ENCODE measurements at places on chromosomes 16 and 17.

DNA sequence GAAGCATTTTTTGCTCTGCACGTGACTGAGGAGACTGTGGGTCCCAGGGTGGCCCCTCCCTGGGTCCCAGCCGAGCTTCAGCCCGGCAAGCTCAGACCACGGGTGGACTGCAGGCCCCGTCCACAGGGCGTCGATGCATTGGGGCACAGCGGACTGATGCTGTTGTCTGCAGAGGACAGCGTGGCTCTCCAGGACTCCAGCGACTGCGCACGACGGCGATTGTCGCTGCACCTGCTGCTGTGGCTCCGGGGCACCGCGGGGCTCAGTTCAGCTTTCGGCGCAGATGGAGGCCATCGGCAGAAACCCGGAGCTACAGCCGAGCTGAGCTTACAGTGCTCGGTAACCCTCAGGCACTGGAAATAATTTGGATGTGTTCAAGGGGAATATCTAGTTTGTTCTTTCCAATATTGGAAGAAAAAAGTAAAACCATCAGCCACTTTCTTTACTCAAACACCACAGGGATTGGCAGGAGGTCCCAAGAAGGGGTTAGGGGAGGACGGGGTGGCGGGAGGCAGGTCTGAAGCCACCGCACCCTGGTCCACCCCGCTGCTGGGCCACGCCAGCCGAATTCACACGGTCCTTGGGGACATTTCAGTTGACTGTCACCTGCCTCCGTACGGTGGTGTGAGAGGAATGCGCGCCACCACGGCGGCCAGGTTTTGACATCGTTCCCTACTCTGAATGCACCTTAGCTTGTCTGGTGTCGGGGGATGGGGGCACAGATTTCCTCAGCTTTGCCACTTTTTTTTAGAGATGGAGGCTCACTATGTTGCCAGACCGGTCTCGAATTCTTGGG is 88.7 kb upstream of the RPH3AL start:
- no peak for DNase-seq

DNA sequence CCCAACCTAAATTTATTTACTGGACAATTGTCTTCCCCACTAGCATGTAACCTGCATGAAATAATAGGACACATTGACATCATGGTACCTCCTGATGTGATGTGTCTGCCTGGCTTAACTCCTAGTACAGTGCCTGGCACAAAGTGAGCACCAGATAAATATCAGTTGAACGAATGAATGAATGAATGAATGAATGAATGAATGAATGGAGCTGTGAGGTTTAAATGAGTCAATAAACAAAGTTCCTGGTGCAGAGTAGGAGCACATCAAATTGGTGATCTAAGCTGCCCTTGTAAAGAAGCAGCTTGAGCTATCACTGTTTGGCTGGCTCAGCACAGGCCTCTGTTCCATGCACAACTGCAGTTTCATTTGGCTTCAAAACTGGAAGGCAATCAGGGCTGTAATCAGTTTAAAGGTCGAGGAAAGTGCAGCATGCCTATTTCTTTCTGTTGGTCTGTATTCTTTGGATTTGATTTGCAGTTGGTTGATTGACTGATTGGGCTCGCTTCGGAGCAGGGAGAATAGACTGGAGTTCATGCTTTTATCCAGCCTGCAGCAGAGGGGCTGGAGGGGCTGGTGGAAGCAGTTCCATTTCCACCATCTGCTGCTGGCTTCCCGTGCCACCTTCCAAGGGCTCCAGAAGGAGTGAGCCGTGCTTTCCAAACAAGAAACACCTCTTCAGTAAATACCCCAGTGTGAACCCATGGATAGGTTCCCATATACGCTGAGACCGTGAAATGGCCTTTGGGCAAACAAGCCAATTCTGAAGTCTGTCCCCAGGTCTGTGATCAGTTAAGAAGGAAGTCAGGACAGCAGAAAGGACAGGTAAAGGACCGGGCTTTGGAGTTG is 54.6 kb downstream of the GPRC5B start:
- no peak for DNase-seq

DNA sequence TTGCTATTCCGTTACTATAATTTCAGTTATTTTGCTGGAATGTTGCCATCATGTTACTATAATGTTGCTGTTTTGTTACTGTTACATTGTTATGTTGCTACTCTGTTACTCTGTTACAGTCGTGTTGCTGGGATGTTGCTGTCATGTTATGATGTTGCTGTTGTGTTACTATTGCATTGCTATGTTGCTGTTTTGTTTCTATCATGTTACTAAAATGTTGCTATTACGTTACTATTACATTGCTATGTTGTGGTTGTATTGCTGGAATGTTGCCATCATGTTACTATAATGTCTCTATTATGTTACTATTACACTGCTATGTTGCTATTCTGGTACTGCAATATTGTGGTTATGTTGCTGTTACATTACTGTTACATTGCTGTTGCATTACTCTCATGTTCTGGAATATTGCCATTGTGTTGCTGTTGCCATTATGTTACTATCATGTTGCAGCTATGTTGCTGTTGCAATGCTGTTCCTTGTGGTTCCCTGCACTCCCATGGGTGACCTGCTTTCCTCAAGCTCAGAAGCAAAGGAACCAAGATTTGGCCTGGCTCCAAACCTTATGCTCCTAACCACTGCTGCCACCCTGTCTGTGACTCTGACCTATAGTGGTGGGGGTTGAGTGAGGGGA is 64.4 kb downstream of the ABCC6 start:
- no peak for DNase-seq

- no peak for DNase-seq
Measured at GRCh38 chr16:79959226-79959625, 358.7 kb upstream of the MAF start.

GRCh38 chr17:1110862-1111598 is 68.8 kb downstream of the ABR start:
- no peak for DNase-seq

- no peak for DNase-seq
Measured at GRCh38 chr16:64238571-64238970, 883.3 kb downstream of the CDH11 start.

DNA sequence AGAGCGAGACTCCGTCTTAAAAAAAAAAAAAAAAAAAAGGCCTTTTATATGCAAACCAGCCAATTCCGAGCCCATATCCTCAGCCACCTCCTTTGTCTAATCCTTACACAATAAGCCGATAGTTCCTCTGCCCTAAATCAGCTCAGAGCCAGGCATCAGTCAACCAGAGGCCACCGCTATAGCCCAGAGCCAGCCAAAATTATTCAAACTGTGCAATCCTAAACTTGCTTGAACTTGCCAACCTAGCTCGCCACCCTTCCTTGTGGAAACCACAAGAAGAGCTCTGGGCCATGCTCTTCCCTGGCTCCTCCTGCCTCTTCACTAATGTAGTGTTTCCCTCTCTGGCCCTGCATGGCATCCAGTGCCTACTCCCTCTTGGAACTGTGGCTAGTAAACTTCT is 17.7 kb downstream of the ITGAL start:
- no peak for DNase-seq

- peak; percentile 36 for DNase-seq
Measured at GRCh38 chr17:56891751-56892150, 22.1 kb downstream of the TRIM25 start.

DNA sequence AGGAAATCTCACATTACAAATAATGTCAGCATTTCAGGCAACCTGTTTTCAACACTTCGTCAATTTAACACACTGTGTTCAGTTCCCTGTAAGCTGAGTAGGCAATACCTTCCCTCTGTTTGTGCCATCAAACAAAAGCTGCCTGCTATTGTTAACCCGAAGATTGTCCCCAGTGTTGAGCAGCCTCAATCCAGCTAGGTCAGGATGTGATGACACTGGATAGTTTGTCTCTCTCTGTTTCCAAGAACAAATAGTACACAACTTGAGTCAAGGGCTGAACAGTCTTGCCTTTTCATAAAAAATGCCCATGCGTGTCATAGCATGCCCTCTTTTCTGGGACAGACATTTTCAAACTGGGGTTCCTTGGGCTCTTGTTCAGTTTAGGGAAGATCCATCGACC is 36.4 kb downstream of the HSD17B2 start:
- no peak for DNase-seq

- DNase-seq, result no peak
Measured at GRCh38 chr16:16973707-16974591, 496.8 kb downstream of the XYLT1 start.

- DNase-seq, result no peak
Measured at GRCh38 chr17:74408815-74409214, 23.1 kb upstream of the GPRC5C start.

DNA sequence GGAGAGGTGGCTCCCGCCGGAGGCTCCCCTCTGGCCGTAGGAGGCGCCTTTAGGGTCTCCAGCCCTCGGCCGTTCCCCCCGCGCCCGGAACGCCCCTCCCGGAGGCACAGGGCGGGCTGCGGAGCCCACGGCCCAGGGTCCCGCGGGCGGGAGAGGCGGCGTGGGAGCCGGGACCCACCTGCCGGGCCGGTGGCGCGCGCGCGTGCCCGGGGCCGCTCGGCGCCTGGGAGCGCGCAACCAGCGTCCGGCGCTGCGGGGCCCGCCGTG is at the start of gene MIF4GD:
Gene MIF4GD, minus strand, starts transcription at position 266 of the 267 bp plus-strand sequence. CDS start 1,036 bp downstream, outside the sequence.
- no peak for DNase-seq

GRCh38 chr17:41695134-41695661 is 6.5 kb downstream of the EIF1 start:
- no peak for DNase-seq

- no peak for DNase-seq
Measured at GRCh38 chr17:63850401-63850800, 7.9 kb upstream of the SMARCD2 start.

GRCh38 chr17:21042458-21043295 is at the start of gene USP22:
USP22 (minus strand) TSS chr17:21043011; CDS start chr17:21042835, 176 bp downstream.
- DNase-seq, result no peak

Measured in stimulated activated CD4-positive, alpha-beta T cell treated with anti-CD3 and anti-CD28 coated beads, Interleukin-1b, Interleukin-23, amount 100 ng/mL, for 24 hours (primary cell).